Mesenchymal stem cell (in vitro differentiated cells and primary cell): ENCODE measurements at places on chromosomes 6 and 20.

DNA sequence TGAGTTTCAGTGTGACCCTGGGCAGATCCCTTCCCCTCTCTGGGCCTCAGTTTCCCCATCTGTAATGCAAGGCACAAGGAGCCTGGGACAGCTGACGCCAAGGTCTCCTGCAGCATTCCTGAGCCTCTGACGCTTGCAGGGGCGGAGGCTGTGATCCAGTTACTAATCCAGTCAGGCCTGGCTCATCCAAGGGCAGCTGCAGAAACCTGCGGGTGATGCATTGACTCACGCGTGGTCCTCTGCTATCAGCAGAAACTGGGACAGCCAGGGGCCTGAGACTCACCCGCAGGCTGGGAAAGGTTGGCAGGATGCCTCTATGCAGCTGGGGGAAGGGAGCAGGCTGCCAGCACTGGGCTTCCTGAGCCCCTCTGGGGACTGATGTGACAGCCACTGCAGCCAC, 65.0 kb upstream of the SIRPA start:
- no peak overlapping the region for H3K4me3 ChIP-seq
- H3K4me1 ChIP-seq, result peaks cover 10% of the 10 kb centered on the region
- H3K36me3 ChIP-seq, result no peaks in the 10 kb centered on the region
- H3K27me3 ChIP-seq, result peaks cover 18% of the 10 kb centered on the region
- DNase-seq, result peak; percentile 94
- no peak overlapping the region for H3K27ac ChIP-seq

DNA sequence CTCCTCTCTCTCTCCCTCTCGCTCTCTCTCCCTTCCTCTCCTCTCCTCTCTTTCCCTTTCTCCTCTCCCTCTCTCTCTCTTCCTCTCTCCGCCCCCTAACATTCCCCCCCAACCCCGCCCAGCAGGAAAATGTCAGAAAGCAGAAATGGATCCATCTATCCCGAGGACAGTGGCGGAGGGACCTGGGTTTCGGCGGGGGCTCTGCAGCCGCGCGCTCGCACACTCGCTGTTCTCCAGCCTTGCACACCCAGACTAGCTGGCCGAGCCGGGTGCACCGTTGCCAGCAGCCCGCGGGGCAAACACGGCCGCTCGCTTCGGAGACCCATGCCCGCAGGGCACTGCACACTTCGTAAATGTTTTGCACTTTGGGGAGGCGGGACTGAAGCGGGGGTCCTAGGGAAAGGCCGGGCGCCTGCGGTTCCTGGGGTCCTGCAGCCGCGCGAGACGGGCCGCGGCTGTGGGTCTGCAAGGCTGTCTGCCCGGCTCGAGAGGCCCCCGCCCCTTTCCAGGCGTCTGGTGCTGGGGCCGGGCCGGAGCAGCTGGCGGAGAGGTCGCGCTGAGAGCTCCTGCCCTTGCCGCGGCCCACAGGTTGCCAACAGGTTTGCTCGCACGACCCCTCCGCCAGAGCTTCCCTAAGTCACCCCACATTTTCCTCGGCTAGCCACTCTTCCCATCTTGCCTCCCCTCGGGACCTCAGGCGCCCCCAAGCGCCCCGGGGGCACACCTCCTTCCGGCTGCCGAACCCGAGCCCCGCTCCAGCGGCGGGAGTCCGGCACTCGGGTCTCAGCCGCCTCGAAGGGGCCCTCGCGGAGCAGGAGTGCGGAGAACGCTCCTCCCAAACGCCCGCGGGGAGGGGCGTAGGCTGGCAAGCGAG, 818 bp upstream of the MDGA1 start:
- DNase-seq, result peak; percentile 80
- H3K36me3 ChIP-seq, result peaks cover 6% of the 10 kb centered on the region
- peak overlapping the region; percentile 87 for H3K4me3 ChIP-seq

GRCh38 chr6:78505178-78505577, 362.2 kb upstream of the IRAK1BP1 start:
- H3K4me3 ChIP-seq, result no peak overlapping the region
- DNase-seq, result no peak
- H3K27ac ChIP-seq, result no peak overlapping the region

DNA sequence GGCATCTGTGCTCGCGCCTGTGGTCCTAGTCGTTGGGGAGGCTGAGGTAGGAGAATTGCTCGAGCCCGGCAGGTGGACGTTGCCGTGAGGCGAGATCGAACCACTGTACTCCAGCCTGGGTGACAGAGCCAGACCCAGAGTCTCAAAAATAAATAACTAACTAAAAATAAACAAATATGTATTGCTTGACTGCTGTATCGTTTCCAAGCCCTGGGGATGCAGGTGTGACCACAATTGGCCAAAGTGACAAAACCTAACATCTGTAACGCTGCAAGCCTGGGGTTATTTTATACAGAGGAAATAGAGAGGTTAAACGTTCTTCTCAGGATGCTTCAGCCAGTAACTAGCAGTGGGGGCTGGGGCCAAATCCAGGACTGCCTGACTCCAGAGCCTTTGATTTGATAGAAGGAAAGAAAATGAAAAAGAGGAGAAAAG, 1.9 kb upstream of the SRSF3 start:
- peaks cover 3% of the 10 kb centered on the region for H3K36me3 ChIP-seq
- no peak overlapping the region for H3K4me3 ChIP-seq
- no peak overlapping the region for H3K27ac ChIP-seq
- DNase-seq, result no peak
- H3K4me1 ChIP-seq, result peaks cover 5% of the 10 kb centered on the region

DNA sequence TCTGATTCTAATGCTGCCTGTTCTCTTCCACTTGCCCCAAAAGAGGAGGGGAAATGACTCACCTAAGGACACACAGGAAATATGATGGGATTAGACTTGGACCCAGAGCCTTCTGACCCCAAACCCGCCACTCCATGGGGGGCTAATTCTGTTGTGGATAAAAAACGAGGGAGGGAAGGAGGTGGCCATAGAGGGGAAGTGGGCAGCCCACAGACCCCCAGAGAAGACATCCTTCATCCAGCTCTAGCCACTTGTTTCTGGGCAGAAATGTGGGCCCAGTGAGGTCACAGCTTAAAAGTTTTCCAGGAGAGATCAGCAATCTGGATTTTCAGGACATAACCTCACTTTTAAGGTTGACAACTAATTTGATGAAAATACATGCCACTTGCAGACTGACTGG, 202.1 kb downstream of the ANKRD60 start:
- peaks cover 84% of the 10 kb centered on the region for H3K27me3 ChIP-seq
- DNase-seq, result no peak
- H3K36me3 ChIP-seq, result no peaks in the 10 kb centered on the region
- no peak overlapping the region for H3K27ac ChIP-seq
- no peaks in the 10 kb centered on the region for H3K4me1 ChIP-seq
- no peak overlapping the region for H3K4me3 ChIP-seq

DNA sequence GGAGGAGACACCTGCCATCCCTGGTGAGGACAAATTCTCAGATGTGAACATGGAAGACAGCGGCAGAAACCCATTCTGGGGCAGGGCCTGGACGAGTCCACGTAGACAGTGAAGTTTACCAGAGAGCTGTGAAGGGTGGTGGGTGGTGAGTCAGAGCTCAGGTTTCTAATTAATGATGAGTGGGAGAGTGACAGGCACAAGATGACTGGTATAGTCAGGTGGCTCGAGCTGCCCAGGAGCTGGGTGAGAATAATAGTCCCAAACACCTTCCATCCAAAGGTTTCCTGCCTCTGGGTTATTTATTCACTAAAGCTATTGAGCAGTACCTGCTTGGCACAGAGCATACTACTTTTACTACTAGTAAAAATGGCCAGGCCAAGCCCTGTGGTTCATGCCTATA, 6.0 kb downstream of the TLDC2 start:
- peaks cover 4% of the 10 kb centered on the region for H3K27me3 ChIP-seq
- no peak overlapping the region for H3K27ac ChIP-seq
- no peak for DNase-seq
- no peaks in the 10 kb centered on the region for H3K36me3 ChIP-seq
- no peak overlapping the region for H3K4me3 ChIP-seq

GRCh38 chr20:44054118-44054517, 132.9 kb downstream of the JPH2 start:
- DNase-seq, result no peak
- H3K36me3 ChIP-seq, result no peaks in the 10 kb centered on the region
- no peaks in the 10 kb centered on the region for H3K27me3 ChIP-seq
- no peaks in the 10 kb centered on the region for H3K4me1 ChIP-seq
- no peak overlapping the region for H3K27ac ChIP-seq

- H3K27me3 ChIP-seq, result peaks cover 24% of the 10 kb centered on the region
- H3K4me3 ChIP-seq, result no peak overlapping the region
- no peak for DNase-seq
- no peaks in the 10 kb centered on the region for H3K36me3 ChIP-seq
- peaks cover 11% of the 10 kb centered on the region for H3K4me1 ChIP-seq
- H3K27ac ChIP-seq, result no peak overlapping the region
Observed at GRCh38 chr20:48736231-48736630, 91.6 kb downstream of the PREX1 start.
